ENCODE measurements at places on chromosomes 13 and 19. TPM values are rescaled to one million over a fixed set of nuclear protein-coding genes. Genes with fewer than 3 reads are reported as not detected.

- DNase-seq, result no peak
These were observed 300.6 kb upstream of the KLHL1 start for GRCh38 chr13:70408865-70409264.

- no peak for DNase-seq
These were observed 154.8 kb downstream of the COG6 start for GRCh38 chr13:39810091-39810877.

- DNase-seq, result no peak
These were observed 3.8 kb downstream of the CD22 start for GRCh38 chr19:35332817-35333216.

The HCN2 gene
- total RNA-seq, result not detected

The CPT1C gene
- total RNA-seq, result not detected

DNA sequence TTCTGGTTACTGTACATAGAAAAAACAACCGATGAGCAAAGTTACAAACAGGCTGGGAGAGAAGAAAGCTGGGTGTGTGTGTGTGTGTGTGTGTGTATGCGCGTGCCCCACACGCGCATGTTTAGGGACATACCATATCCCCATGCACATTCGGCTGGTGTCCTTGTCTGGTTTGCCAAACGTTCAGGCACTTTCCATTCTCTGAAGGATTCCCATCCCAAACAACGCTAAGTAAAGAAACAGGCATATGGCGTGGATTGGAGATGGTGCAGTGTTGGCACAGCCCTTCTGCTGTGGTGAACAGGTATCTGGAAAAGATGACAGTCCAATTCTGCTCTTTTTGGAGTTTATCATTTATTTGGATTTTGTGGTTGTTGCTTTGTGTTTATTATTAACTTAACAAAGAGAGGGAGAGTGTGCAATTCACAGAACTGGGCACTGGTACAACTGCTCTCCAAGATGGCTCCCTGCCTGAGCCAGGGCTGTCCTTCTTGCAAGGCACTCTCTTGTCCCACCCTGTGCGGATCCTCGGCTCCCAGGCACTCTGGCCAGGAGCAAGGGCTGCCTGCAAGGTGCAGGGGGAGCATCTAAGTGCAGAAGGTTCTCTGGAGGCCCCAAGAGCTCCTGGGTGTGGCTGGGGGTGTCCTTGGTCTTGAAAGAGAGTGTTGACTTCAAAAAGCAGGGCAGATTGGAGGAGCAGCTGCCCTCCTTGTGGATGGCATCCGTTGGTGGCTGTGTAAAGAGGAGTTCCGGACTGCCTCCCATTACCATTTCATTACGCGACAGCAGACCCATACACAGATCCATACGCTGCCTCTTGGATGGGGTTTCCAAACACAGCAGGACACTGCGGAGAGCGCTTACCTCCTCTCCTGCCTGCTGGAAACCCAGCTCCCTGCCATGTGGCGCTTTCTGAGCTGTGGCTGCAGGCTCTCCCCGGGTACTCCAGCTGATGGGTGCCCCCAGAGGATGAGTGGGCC lies 263.1 kb downstream of the ZNF536 start:
- DNase-seq, result no peak

The KLK1 gene
- total RNA-seq, result 60.2 TPM

Measured in Peyer's patch (tissue), 4 donors.